ENCODE measurements at places on chromosomes 12 and 14. TPM values are rescaled to one million over a fixed set of nuclear protein-coding genes. Genes with fewer than 3 reads are reported as not detected.

A2ML1 gene
- not detected for polyA plus RNA-seq

PTPN6 gene
- 0.27 TPM for polyA plus RNA-seq

MGP gene
- polyA plus RNA-seq, result 116 TPM

SFSWAP gene
- 11.7 TPM for polyA plus RNA-seq

PUS1 gene
- polyA plus RNA-seq, result 15.7 TPM

DNA sequence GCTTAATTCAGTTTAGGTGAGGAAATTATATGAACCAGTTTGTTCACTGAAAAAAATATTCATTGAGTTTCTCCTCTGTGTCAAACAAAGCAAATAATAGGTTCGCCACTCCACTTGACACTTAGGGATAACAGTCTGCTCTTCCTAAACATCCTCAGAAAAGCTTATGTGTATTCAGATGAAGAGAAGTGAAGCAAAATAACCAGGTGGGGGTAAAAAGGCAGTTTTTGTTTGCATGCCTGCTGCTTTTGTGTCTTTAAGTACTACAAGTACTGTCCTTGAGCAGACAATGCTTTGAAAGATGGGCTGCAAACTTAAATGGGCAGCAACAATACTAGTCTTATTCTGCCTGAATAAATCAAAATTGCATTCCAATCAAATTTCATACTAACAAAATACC is 910.7 kb upstream of the MDGA2 start:
- DNase-seq, result no peak

DNA sequence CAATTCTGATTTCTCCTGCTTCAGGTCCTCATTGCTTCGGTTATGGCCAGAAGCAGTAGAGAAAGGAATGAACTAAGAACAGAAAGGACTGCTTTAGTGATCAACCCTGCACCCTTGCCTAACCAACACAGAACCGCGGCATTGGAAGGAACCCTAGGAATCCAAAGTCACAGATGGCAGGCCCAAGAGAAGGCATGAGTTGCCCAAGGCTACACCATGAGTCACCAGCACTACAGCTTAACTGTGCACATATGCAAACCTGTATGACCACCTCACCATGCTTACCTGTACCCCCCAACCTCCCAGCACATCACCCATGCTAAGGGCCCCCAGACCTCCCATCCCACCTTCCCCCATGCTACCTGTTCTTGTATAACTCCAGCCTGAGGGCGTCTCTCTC is 25.9 kb upstream of the BLTP3B start:
- DNase-seq, result no peak

DNA sequence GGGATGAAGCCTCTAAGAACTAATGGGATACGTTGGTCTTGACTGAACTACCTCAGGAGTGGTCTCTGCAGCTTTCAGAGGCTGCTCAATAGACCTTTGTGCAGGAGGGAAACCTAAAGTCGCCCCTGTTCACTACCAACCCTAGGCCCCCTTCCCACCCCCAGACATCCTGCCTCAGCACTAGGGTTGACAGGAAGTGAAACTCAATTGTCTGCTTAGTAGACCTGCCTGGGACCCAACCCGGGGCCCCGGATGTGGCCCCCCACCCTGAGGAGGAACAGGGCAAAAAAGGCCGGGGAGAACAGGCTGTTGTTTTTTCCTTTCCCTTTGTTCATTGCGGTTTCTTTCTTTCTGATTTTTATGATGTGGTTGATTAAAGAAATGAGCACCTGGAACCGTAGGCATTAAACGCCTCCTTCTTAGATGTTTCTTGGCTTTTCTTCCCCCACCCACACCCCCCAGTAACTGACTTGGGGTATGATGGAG is 1.6 kb upstream of the DGKA start:
- no peak for DNase-seq

DNA sequence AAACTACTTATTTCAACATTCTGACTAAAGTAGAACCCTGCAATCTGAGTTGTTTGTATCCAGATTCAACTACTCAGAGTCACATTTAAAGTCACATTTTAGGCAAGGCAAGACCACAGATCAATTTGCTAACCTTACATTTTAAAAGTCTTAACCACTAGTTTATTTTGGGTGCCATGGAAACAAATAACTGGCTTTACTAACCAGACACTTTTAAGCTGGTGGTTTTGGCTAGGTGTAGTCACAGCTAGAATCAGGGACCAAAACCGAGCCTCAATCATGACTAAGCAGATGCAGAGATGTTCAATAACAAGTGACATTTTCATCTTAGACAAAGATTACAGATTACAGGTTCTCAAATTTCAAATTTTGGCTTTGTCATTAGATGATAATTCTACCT is 115.3 kb downstream of the PDE6H start:
- no peak for DNase-seq

DNA sequence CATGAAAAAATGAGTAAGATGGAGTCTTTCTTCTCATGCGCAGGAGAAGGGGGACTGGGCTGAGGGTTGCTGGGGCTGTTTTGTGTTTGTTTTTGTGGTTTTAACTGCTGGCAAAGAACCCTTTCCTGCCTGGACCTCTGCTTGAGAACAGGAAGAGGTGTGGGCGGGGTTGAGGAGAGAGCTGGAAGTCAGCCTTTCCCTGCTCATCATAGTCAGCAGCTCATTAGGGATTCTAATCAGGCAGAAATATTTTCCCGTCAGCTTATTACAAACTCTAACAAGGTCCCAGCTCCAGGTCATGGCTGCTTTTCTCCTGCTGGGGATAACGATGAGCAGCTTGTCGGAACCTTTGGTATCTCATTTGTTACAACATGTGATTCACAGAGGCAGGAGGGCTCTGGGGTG is 185.0 kb upstream of the NRXN3 start:
- no peak for DNase-seq

DNA sequence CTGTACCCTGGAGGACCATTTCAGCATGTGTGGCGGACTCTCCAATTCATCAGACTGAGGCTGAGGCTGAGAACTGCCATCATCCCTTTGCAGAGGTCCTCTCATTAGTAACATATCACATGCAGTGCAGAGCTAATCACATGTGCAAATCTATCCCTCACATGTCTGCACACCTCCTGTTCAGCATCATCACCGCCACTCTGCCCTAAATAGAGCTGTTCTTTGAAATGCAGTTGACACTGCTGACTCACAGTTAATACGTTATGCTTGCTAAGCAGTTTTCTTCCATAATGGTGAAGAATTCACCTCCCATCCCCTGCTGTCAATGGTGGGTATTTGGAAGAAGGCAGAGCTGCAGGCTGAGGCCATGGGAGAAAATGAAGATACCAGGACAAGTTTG is 85.0 kb upstream of the ANO2 start:
- no peak for DNase-seq

- DNase-seq, result no peak
Observed at GRCh38 chr14:26067341-26067740, 530.5 kb downstream of the NOVA1 start.

GRCh38 chr14:91252871-91253794 is 8.6 kb upstream of the GPR68 start:
- no peak for DNase-seq

DNA sequence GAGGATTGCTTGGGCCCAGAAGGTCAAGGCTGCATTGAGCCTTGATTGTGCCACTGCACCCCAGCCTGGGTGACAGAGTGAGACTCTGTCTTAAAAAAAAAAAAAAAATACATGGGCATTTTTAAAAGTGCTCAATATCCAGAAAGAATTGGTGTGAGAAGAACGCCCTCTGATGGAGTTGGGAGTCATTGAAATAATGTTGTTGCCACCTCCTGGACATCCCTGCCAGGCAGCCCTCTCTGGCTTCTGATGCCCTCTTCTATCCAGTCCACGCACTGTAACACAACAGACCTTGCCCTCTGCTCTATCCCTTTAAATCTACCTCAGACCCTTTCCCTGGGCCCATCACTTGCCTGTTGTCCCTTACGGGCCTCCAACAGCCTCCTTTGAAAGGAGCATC is 4.9 kb downstream of the PTGDR start:
- DNase-seq, result no peak

GRCh38 chr12:59372956-59373355 is 222.9 kb upstream of the SLC16A7 start:
- DNase-seq, result no peak

DNA sequence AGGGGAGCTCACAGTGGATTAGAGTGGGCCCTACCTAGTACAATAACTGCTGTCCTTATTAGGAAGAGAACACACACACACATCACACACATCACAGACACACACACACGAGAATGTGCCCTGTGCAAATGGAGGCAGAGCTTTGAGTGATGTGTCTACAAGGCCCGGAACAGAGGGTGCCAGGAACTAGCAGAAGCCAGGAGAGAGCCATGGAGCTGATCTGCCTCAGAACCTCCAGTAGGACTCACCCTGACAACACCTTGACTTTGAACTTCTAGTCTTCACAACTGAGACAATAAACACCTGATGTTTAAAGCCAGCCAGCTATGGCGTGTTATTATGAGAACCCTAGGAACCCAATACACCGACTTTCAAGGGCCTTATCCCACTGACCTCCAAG is 29.7 kb upstream of the FKBP4 start:
- no peak for DNase-seq

DNA sequence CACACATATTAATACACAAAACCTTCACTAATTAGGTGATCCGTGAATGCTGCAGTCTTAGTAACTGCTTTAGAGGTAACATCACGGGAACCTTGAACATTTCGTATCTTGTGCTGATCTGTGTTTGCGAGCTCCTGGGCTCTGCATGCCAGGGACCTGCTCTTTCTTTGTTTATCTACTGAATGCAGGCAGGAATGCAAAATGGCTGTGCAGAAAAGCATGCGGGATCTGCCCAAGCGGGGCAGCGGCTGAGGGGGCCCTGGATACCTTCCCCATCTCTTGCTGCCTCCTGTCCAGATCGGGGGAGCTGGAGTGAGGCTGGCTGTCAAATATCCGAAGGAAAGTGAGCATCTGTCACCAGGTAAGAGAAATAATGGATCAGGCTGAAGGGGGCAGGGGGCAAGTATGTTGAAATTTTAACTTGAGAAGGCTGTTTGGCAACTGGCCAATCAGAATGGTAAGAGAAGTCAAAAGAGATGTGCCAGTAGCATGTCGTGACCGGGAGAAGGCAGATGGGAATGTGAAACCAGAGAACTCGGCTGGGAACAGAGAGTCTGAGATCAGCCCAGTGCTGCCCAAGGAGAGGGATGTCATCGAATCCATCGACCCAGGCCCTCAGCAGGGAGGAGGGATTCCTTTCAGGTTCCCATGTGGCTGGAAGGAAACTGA is 191.4 kb downstream of the TTC7B start:
- no peak for DNase-seq

DNA sequence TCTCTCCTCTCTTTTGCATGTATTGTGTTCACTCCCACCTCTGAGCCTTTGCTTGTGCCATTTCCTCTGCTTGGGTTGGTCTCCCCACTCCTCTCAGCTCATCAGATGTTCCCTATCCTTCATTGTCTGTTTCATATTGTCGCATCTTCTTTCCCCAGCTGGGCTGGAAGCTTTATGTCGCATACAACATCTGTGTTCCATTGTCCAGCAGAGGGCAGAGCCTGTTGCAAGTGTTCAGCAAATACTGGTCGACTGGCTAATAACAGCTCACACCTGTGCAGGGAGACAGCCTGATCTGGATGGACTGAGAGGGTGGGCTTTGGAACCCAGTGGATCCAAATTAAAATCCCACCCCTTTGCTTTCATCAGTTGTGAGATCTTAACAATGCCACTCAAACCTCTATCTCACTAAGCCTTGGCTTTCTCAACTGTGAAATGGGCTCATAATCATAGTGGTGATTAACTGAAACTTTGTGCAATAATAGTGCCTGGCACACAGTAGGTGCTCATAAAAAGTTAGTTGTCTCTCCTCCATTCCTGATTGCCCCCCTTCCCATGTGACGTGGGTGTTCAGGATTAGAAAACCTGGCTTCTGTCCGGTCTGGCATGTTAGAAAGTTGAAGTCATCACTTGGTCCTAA is 75.8 kb downstream of the RIN3 start:
- no peak for DNase-seq

- no peak for DNase-seq
Observed at GRCh38 chr12:91044586-91044985, 13.2 kb downstream of the KERA start.

DNA sequence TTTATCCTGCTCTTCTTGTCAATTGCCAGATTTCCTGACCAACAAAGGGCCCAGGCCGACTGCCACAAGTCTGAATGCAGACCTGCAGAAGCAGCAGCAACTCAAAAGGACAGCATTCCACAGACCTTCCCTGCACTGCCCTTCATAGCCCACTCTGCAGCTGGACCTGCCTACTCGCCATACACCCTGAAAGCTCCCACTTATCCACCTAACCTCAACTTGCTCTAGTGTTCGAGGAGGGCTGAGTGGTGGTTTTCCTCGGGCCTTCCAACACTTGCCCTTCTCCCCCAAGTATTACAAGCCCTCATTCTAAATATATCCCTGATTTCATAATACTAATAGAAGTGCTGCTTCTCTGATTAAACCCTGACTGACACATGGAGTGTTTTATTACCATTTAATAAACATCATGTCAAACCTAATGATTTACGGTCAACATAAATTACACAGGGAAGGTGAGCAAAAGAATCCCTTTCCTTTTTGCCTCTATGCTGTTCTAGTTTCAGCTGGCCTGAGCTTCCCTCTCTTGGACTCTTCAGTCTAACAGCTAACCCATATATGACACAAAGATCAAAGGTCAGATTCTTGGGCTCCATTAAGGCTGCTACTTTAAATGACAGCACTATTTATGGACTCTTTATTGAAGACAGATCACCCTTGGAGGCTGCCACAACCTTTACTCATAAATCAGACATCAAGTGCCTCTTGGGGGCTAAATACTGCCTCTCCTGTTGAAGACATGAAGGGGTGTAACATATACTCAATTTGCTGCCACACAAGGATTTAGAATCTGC is 1546.9 kb upstream of the TMEM132C start:
- DNase-seq, result no peak

DNA sequence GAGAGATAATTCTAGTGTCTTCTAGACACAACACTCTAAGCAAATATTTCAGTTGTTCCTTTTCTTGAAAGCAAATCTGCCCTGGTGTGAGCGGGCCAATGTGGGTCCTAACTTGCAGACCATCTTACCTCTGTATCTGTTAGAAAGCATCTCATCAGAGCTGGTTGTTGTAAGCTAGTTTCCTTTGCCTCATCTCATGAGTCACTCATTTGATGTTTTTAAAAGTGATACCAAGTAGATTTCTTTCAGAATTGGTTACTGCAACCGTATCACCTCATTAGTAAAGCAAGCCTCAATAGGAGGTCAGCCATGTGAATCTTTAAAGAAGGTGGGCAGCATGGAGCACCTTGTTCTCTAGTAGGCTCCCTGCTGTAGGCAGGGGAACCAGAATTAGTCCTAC is 78.6 kb downstream of the DAAM1 start:
- DNase-seq, result no peak

DNA sequence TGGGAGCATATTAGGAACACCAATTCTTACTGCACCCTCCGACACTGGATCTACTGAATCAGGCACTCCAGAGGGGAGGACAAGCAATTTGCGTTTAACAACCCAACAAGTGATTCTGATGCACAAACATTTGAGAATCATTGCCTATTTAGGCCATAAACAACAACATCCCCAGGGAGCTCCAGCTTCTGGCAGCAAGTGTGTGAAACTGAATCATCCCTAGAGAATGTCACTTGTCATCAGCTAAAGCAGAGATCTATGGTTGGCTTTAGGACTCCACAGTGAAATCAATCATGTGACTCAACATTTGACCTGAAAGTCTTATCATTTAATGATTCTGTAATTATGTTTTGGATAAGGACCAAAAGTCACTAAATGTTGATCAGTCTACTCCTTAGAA is 505.0 kb upstream of the FLRT2 start:
- no peak for DNase-seq

All from BJ (cell line).